ENCODE measurements at places on chromosomes 6 and 20.
A peak's percentile ranks its signal among the peaks of the same experiment; 100 is the strongest.

DNA sequence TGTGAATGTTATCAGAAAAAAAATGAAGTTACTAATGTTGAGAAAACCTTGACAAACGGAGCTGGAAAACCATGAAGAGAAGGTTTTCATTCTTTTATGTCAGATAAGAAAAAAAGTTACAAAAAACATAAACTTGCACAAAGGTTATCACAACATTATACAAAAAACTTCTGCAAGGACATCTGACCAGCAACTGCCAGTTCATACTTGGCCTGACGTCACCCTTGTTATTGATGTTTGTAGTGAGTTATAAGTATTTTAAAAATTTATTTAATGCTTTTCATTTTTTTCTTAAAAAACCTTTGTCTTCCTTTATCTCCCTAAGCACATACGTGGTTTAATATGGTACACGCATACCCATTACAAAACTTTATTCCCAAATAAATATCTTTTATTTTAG lies 16.3 kb downstream of the GSTA3 start:
- no peak for DNase-seq

DNA sequence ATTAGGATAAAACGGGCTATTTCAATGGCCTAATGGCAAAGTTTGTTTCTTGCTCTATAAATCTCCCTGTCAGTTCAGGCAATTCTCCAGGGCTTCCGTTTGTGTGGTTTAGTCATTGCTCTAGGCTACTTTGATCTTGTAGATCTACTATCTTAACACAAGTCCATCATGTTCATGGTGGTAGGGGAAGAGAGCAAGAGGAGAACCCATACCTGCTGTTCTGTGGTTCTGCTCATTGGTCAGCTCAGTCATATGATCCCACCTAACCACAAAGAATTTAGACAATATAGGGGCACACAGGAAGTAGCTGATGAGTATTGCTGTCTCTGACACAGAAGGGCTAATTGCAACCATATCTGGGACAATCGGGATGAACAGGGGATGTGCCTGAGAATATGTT lies 4.9 kb upstream of the DEK start:
- no peak for DNase-seq

- DNase-seq, result no peak
Measured at GRCh38 chr20:56506103-56506502, 18.4 kb upstream of the FAM209A start.

DNA sequence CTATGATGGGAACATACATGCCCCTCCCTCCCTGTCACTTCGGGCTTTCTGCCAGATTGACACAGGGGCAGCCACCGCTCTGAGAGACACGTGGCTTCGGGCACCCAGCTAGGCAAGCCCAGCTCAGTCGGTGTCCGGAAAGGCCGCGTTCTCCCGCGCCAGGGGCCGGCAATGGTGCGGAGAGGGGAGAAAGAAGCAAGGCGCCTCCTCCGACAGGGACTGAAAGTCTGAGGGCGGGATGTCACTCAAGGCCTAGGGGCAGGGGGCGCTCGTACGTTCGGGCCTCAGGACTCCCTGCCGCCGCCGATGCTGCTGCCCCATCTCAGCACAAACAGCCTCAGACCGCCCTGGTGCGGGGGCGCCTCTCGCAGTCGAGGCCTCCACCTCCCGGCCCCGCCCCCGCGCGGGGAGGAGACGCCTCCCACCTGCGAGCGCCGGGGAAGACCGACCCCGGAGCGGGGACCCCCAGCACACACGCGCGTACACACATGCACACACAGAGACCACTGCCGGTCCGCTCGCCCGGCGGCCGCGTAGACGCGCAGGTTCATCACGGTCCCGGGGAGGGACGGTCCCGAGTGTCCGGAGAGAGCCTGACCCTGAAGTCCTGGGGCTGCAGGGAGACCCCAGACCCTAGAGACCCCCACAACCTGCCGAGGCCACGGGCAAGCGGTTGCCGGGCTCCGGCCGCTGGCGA lies 1.9 kb downstream of the GRM4 start:
- peak; percentile 63 for DNase-seq

- DNase-seq, result no peak
Measured at GRCh38 chr20:35598899-35599775, 16.5 kb upstream of the SPAG4 start.

DNA sequence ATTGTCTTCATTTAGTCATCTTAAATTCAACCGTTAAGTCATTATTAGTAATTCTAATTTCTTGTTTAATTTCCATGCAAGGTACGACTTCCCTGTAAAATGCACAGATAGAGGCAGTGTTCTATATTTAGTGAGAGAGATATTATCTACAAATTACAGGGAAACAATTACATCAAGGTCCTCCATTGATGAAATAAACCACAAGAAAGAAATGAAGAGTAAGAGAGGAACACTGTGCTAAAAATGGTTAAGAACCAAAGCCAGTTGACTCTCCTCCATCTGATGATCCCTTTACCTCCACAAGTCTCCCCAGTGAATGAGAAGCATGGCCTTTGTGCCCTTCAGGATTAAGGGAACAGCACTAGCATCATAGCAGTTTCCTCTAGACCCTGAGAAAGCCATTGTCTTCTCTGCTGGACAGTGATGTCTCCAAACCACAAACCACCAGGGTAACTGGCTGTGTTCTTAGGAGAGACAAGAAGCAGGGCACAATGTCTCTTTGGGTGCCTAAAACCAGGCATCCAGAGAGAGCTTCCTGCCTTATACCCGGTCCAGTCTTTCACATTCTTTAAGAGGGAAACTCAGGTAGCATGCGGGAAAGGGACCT lies 38.1 kb downstream of the IRF4 start:
- DNase-seq, result no peak

DNA sequence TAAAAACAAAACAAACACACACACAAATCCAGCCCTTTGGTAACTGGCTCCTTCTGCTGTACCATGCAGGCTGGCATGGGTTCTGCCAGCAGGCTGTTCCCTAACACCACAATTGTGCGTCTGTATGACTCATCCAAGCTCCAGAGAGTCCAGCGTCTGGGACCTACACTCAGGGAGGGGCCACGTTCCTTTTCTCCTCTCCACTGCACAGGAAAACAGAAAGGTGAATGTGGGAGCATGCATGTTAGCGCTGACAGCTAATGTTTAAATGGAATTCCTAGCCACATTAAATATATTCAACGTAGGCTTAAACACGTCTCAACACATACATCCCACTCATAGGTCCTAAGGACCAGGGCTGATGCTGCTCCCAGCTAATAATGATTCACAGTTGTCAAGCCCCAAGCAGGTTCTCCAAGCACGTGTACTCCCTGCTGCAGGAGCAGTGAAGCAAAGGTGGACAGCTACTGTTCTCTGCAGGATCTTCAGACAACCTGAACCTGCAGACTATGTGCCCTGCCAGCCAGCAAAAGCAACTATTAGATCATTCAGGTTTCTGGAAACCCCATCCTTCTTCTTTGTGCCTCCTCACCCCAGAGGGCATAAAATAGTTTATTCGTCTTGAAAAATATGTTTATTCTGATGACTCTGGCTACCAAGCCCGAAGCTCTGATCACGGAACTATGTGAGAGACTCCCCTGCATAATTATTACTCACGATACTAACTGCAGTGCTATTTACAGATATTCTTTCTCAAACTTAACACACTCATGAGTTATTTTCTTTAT lies 20.9 kb downstream of the MAP1LC3A start:
- no peak for DNase-seq

DNA sequence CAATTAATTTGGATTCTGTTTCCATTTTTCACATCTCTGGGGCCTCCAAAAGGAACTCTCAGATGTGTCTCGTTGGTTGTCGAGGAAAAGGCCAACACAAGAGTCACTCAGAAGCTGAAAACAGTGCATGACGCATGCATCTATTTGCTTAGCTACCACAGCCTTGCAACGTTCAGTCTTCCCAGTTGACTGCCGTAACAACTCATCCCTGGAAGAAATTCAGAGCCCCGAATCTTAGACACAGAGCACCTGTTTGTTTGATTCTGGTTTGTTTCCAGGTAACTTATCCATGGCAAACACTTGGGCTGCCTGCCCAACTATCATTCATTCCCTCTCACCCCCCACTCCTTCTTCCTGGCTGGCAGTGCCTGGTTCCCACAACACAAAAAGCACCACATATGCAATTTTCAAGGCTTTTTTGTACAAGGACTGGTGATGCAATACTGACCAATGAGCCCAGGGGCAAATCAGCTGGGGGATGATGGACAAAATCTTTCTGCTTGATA lies 60.5 kb downstream of the ZMYND8 start:
- DNase-seq, result no peak

DNA sequence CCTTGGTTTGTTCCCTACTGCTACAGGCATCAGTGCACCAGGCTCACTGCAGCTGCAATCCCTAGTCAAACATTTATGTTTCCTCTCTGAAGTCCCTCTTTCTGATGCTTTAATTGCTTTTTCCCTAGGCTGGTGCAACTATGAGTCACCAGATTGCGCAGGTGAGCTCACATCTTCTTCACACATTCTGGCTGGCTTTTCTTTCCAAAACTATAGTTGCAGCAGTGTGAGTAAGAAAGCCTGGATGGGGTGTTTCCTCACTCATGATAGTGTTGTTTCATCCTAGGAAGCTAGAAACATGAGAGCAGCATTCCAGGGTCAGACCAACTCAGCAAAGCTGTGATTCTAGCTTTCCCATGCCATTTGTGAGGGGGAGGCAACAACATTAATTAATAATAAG lies 296.4 kb downstream of the PAX1 start:
- DNase-seq, result no peak

DNA sequence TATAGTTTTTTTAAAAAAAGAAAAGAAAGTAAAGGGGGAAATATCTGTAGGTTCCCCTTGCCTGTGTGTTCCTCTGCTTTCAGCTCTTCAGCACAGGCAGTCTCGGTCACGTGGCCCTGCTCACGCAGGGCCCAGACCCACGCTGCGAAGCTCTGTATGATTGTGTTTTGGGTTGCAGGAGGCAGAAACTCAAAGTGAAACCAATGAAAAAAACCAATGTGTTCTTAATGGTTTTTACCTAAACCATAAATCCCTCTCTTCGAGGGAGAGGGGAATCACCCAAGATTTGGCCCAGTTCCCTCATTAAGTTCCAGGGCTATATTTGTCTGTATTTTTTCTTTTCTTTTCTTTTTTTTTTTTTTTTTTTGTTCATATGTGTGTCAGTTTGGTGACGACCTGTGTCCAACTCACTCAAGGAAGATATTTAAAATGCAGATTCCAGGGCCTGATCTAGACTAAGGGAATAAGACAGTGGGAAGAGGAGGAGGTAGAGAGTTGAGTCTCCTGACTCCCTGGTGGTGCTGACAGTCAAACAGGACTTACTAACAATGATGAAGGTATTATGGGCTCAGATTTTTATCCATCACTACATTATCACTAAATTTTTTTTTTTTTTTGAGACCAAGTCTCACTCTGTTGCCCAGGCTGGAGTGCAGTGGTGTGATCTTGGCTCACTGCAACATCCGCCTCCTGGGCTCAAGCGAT lies 33.8 kb upstream of the RREB1 start:
- peak; percentile 83 for DNase-seq

DNA sequence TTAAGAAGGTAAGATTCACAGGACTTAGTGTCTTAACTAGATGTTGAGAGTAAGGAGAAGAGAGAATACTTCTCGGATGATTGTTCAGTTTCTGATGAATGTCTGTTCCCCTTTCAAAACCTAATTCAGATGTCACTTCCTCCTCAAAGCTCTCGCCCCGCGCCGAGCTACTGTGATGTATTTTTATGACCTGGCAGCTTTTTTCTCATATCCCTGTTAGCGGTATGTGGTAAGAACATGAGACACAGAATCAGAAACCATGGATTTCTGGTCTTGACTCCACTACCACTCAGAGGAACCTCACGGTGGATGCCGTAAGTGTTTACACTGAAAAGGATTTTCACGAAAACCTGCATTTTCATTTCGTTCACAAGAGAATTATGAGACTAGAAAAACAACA lies 48.4 kb downstream of the CEP43 start:
- DNase-seq, result peak; percentile 70

GRCh38 chr6:49300443-49300842 lies 162.6 kb downstream of the MMUT start:
- DNase-seq, result no peak

DNA sequence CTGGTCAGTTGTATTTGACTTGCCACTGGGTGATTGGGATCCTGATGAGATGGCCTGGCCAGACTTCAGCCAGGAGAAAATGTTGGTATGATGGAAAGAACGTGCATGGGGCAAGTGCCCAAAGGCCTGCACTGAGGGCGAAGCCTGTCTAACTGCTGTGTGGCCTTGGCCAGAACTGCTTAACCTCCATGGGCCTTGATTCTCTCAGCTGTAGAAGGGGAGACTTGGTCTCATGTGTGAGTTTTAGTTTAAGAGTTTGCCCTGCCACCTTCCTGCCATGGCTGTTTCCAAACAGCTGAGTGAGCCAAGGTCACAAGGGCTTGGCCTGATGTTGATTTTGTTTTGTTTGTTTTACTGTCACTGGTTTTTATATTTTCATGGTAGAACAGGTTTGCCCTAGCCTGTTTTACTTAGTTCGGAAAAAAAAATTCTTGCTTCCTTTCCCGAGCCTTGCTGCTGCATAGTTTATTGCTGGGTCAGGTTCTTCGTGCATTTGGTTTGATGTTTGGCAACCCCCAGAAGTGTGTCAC lies 35.3 kb downstream of the DSTN start:
- no peak for DNase-seq

DNA sequence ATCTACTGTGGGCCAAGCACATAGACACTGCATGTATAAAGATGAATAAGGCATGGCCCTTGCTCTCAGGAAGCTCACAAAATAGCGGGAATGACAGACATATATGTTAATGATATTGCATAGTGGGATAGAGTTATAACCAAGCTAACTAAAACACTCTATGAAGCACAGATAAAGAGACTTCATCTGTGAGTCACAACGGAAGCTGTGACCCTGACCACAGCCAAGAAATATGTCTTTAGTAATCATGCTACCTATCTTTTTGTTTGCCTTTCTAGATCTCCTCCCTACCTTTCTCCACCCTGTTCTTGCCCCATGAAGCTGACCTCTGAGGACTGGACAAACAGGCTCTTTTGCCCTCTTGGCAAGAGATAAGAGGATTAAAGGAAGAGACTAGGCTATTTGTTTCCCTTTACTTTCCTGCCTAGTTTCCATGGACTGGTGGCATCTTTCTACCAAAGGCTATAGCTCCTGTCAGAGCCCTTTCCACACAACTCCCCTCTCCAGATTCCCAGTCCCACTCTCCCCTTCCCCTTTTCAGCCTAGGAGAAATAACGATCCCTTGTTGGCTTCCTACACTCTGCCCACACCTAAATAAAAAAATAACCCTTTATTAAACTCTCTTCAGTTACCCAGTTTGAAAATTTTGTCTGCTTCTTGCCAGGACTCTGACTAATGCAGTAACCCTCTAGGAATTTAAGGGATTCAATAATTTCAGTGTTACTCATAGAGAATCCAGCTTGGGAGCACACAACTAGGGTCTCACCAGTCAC lies 504.9 kb upstream of the MARCKS start:
- DNase-seq, result no peak

DNA sequence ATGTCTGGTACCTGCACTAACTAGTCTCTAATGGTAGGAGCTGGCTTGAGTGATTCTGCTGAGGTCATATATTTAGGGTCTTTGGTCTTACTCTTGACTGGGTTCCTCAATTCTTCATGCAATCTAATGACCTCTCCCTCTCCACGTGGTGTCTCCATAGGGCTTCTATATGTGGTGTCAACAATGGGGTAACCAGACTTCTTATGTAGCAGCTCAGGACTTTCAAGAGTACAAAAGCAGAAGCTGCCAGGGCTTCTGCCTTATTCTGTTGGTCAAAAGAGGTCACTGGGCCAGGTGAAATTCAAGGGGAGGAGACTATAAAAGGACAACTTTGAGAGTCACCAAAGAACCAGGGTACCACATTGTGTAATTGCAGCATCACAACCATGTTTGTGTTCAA lies 54.3 kb downstream of the NUS1 start:
- DNase-seq, result no peak

GRCh38 chr6:4136354-4136831 lies 1.0 kb upstream of the ECI2 start:
- DNase-seq, result no peak

Measured in activated T-cell treated with anti-CD3 and anti-CD28 coated beads, Interleukin-2, amount 50 U/mL, for 72 hours (primary cell).